ENCODE measurements at places on chromosomes 13 and 19. TPM values are rescaled to one million over a fixed set of nuclear protein-coding genes. Genes with fewer than 3 reads are reported as not detected.

The SLC5A5 gene
- not detected for total RNA-seq

GRCh38 chr13:48297131-48297786 lies 6.3 kb upstream of the RB1 start:
- peaks cover 17% of the 10 kb centered on the region for H3K4me1 ChIP-seq
- DNase-seq, result no peak
- H3K4me3 ChIP-seq, result no peak overlapping the region

The VMAC gene
- 2.3 TPM for total RNA-seq

The TICAM1 gene
- total RNA-seq, result 21.6 TPM

DNA sequence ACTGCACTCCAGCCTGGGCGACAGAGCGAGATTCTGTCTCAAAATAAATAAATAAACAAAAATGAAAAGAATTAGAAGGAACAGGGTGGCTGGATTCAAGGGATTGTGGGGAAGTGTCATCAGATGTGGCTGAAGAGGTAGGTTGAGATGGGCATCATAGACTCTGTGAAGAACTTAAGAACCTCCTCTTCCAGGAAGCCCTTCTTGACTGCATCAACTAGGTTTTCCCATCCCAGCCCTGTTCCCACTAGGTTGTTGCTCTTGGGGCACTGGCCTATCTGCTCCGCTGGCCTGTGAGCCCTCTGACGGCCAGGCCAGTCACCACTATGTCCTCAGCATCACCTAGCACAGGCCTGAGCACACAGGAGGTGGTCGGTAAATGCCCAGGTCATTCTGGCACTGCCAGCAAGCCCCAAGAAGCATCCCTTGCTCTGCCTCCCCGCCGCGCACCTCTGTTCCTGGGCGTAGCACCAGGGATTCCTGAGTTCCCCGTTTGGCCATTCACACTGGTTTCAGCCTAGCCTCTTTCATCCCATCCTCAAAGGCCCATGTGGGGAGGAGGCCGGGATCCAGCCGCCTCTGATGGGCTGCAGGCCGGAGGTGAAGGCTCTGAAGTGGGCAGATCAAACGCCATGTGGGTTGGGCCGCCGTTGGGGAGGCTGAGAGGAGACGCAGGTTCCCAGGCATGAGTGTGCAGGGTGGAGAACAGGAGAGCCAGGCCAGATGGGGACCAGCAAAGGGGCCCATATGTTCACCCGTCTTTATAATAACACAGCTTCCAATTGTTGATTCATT lies 27.6 kb upstream of the SLC1A5 start:
- no peak overlapping the region for H3K27ac ChIP-seq
- H3K36me3 ChIP-seq, result no peaks in the 10 kb centered on the region
- H3K27me3 ChIP-seq, result no peaks in the 10 kb centered on the region
- H3K4me1 ChIP-seq, result peaks cover 14% of the 10 kb centered on the region
